Activated naive CD8-positive, alpha-beta T cell treated with anti-CD3 and anti-CD28 coated beads, Interleukin-2, amount 50 U/mL, for 16 hours (primary cell): ENCODE measurements at places on chromosomes 11 and 22.

GRCh38 chr11:6625832-6626420 is 6.7 kb upstream of the TPP1 start:
- DNase-seq, result no peak

DNA sequence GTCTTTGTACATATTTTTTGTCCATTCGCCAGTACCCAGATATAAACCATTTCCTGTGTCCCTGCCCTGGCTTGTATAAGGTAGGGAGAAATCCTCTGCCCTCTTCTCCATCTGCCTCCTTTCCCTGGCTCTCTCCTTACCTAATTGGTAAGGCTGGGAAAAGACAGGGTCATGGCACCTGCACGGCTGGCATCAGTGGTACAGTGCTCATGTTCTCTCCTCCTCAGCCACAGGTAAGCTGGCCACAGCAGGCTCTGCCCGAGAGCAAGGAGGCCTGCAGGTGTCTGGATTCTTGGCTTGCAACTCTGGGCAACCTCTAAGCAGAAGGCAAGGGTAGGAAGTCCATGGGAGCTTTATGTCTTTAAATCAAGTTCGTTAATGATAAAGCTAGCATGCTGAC is 419.9 kb downstream of the BUD13 start:
- no peak for DNase-seq

GRCh38 chr11:129840236-129840635 is 24.6 kb downstream of the TMEM45B start:
- no peak for DNase-seq

GRCh38 chr22:36715647-36716046 is 12.1 kb upstream of the CACNG2 start:
- no peak for DNase-seq

- no peak for DNase-seq
Observed at GRCh38 chr11:113091481-113091780, 130.2 kb downstream of the NCAM1 start.

- peak; percentile 29 for DNase-seq
Observed at GRCh38 chr22:22884010-22884887, 3.4 kb upstream of the IGLL5 start.

- no peak for DNase-seq
Observed at GRCh38 chr11:112759418-112759817, 201.8 kb upstream of the NCAM1 start.

DNA sequence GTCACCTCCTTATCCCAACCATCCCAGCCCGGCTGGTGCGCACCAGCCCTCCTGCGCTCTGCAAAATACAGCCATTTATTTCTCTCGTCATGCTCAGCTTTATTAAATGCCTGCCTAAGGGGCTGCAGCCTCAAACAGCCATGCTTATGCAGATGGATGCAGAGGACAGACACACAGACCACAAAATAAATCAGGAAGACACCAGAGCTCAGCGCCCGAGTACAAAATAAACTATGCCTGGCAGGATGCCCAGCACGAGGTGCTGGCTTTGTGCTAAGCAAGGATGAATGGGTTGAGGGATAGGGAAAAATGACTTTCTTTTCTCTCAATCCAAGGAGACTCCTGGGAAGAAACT is 70.5 kb downstream of the RPUSD4 start:
- DNase-seq, result no peak

GRCh38 chr11:68312117-68312779 is at the start of gene LRP5:
LRP5 (plus strand) TSS chr11:68312591; CDS start chr11:68312715, 124 bp downstream.
- DNase-seq, result no peak

DNA sequence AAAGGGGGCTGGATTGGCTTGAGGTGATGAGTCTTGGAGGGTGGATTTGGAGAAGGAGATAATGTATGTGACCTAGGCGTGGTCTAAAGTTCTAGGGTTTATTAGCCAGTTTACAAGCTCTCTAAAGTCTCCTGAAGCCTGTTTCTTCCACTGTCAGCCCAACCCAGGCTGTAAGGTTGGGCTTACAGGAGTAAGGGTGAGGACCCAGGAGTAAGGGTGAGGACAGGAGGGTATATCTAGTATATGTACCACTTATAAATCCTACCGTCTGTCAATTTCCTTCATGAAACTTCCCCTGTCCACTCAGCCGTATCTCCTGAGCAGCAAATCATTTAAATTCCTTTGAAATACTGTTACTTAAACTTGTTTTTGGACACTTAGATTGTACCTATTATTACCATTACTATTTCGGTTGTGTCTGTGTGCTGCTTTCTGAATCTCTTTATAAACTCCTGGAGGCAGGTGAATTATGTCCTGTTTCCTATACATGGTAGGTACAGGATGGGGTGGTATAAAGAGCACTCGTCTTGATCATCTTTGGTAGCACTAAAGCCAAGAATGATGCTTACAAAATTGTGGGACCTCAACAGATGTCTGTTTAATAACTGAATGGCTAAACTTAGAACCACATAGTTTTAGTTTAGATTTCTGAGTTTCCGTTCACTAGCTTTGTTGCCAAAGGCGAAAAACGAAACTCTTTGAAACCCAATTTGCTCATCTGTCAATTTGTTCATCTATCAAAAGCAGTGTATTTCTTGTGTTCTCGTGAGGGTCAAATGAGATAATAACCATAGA is 192.0 kb downstream of the GRIK4 start:
- no peak for DNase-seq

DNA sequence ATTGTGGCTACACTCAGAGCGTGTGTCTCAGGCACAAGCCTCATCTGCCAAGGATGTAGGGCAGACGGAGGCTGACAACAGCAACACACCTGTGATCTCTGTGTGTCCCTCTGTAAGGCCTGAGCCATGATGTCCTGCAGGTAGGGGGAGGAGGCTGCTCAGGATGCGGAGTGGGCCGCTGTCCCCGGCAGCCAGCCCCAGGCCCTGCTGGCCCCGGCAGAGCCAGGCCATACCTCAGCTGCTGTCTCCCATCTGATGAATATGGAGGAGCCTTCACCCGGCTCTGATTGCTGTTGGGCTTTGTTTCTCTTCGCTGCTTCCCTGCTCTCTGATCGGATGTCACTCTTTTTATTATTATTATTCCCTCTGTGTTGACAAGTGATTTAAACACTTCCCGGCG is 83.6 kb upstream of the NCAM1 start:
- no peak for DNase-seq

- no peak for DNase-seq
Observed at GRCh38 chr11:105202422-105202821, 62.9 kb upstream of the CARD18 start.

- no peak for DNase-seq
Observed at GRCh38 chr11:12494699-12495098, 117.3 kb downstream of the PARVA start.

DNA sequence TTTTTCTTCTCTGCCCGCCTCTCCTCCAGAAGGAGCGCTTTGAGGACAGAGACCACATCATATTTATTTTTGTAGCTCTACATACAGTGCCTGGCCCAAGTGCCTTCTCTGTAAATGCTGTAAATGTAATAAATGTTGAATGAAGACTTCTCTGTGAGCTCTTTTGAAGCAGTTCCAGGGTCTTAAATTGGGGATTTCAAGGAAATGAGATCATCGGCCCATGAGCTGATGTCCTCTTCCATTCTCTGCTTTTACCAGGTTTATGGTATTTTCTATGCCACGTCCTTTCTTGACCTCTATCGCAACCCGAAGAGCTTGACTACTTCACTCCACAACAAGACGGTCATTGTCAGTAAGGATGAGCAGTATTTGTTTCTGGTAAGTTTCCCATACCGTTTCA is 165.7 kb upstream of the SORL1-AS1 start:
- no peak for DNase-seq

DNA sequence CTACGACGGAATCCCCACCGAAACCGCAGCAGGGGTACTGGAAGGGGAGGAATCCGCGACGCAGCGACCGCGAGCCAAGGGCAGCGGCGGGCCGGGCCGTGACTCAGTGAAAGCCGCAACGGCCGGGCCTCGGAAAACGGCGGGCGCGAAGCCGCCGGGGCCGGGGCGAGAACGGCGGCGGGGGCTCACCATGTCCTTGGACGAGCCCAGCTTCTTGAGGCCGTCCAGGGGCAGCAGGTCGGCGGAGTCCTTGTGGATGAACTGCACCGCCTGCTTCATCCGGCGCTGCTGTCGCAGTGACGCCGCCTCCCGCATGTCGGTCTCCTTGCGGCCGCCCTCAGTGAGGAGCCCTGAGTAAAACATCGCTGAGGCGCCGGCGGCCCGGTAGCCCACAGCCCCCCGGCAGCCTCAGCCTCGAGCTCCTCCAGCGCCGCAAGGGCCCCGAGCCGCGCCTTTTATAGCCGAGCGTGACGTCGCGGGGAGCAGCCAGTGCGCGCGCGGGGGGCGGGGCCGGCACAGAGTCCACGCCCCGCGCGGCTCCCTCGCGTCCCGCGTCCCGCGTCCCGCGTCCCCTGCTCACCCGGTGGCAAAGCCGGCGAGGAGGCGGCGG is at the start of gene NRIP3:
NRIP3 (minus strand) TSS at position 429 of the 610 bp plus-strand sequence; CDS start at position 363, 66 bp downstream.
- DNase-seq, result peak; percentile 46

DNA sequence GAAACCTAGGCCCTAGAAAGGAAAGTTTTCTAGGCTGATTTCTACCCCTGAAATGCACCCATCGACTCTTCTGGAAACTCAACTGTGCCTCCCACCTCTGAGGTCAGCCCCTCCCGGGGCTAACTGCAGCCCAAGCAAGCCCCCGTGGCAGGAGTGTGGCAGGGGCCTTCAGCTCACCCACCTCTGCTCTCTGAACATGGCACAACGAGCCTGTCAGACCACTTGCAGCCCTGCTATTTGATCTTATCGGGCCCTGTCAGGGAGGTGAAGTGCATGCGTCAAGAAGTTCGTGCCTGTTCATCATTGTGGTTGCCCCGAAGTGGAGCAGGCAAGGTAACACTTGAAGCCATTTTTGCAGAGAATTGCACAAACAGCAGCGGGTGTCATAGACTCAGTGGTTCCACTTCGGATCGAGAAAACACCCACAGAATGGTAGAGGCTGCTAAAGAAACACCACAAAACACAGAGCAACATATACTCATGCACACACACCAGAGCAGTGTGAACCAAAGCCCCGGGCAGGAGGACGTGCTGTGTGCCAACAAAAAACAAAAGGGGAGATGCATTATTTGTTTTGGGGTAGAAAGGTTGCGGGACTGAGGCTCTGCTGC is 262.7 kb downstream of the ETS1 start:
- peak; percentile 56 for DNase-seq

GRCh38 chr11:84130646-84131427 is 844.7 kb upstream of the CCDC90B start:
- no peak for DNase-seq

- no peak for DNase-seq
Observed at GRCh38 chr11:71502871-71503435, 24.1 kb upstream of the KRTAP5-7 start.

GRCh38 chr11:1277936-1278512 is 31.4 kb downstream of the TOLLIP start:
- no peak for DNase-seq

DNA sequence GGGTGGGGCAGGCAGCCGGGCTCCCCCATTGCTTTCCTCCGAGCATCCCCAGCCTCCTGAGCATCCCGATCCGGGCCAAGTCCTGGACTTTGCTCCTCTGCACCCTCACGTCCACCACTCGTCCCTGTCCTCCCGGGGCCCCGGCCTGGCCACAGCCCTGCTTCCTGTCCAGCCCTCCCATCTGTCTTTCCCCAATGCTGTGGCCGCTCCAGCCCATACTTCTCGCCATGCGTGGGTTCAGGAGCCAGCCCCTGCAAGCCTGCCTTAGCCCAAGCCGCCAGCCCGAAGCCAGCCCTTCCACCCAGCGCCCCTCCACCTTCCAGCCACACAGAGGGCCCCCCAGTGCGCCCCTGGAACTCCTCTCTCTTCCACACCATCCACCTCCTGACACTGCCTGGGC is 23.8 kb downstream of the MRPL23 start:
- DNase-seq, result no peak

DNA sequence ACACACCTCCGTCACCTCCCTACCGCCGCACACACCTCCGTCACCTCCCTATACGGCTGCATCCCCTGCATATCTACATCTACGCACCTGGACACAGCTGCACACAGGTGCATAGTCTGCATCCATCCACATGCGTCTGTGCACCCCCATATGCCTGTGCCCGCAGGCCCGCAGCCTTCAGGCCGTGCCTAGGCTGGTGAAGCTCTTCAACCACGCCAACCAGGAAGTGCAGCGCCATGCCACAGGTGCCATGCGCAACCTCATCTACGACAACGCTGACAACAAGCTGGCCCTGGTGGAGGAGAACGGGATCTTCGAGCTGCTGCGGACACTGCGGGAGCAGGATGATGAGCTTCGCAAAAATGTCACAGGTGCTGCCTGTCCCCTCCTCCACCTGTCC is 4.8 kb downstream of the PKP3 start:
- no peak for DNase-seq

DNA sequence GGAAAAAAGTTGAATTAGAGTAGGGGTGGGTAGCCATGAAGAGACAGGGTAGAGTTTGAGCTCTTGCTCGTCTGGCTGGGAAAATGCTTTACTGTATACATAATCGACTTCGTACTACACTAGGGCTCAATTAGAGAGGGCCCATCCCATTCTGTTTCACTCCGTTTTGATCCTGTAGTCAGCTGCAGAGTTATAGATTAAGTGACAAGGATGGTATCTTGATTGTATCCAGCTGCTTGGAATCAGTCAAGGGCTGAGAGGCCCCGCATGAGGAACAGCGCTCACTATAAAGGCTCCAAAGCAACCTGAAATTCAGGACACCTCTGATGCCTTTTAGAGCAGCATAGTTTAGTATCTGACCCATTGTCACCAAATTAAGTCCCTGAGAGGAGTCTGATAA is 81.6 kb downstream of the ALX4 start:
- DNase-seq, result no peak

DNA sequence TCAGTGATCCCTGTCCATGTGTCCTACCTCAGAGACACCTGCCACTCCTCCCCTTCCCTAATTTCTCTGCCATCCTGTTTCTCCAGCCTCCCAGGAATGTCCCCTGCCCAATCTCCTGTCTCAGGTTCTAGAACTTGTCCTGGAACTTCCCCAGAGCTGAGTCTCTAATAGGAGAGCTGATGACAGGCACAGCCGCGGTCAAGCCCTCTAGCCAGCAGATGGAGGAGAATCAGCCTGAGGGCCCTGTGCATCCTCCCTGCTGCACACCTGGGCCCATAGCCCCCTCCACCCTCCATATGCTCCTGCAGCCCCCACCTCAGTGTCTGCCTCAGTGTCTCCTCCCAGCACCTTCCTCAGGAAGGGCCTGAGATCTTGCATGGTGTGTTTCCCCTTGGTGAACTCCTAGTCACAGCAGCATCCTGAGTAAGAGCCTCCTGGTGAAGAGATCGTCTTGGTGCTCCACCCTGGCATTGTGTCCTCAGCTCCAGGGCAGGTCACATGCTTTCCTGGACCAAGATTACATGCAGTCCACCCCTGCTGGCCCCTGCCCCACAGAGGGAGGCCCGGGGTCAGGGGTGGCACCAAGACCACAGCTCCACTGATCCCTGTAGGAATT is 43.9 kb upstream of the VPREB1 start:
- no peak for DNase-seq
